Mesenchymal stem cell (in vitro differentiated cells and primary cell): ENCODE measurements at places on chromosomes 2 and 18.

DNA sequence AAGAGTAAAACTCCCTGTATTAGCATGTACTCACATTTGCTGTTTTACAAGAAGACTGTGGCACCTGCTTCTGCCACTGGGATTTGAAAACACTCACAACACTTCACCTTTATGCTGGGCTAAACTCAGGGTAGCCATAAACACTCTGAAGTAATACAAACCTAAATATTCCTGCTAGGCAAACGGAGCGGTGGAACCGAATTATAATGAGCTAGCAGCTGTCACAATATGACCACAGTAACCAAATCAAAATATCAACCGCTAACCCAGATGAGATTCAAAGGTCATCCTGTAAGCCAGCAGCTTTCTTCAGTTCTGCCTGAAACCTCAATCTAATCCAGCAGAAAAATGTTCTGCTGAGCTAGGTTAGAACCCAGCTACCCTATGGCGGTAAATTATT, 132.1 kb downstream of the TCF4 start:
- no peak for DNase-seq

GRCh38 chr2:96760986-96761832, 507 bp downstream of the CNNM4 start:
- peak; percentile 21 for DNase-seq

GRCh38 chr18:23495723-23496440, 7.4 kb upstream of the RMC1 start:
- no peak for DNase-seq

GRCh38 chr2:109715313-109715805, 78.7 kb upstream of the RGPD5 start:
- DNase-seq, result peak; percentile 40
